Non-pigmented ciliary epithelial cell (primary cell): ENCODE measurements at places on chromosomes 12 and 14.

DNA sequence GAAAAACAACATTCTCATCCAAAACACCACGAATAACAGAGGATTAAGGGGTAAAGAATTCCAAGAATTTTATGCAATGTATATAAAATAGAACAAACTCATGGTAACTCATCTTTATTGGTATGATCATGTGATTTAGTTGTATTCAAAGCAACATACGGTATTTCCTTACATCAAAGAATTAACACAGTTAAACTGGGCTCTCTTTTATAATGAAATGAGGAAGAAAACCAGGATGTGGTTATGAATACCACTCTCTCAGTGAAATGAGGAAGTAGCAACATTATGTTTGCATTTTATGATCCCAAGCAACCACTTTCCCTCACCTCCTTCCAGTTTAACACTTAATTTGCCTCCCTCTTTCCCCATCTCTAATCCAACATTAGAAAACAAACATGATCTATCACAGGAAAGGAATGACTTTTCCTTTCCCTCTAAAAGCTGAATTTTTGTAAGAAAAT lies 22.9 kb downstream of the SPTLC2 start:
- no peak for DNase-seq

GRCh38 chr12:5479761-5480160 lies 47.9 kb downstream of the NTF3 start:
- DNase-seq, result no peak

- DNase-seq, result no peak
Measured at GRCh38 chr14:29999013-29999539, 71.4 kb upstream of the PRKD1 start.

GRCh38 chr14:26528415-26529182 lies 69.2 kb downstream of the NOVA1 start:
- DNase-seq, result no peak

DNA sequence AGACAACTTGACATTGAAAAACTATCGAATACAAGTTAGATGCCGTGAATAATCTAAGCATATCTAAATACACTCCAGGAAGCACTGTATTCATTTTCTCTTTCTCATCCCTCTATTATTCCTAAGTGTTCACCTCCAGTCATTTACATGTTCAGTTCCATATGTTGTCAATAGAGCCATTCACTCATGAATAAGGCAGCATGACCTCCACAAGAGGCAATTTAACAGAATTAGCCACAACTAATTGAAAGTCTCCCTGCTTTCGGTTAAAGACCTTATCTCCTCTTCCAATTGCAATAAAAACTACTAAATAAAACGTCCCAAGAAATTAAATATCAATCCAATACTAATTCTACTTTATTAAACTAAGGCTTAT lies 1.8 kb downstream of the LRIG3 start:
- DNase-seq, result no peak

- DNase-seq, result no peak
Measured at GRCh38 chr12:67202011-67202677, 67.0 kb upstream of the CAND1 start.

DNA sequence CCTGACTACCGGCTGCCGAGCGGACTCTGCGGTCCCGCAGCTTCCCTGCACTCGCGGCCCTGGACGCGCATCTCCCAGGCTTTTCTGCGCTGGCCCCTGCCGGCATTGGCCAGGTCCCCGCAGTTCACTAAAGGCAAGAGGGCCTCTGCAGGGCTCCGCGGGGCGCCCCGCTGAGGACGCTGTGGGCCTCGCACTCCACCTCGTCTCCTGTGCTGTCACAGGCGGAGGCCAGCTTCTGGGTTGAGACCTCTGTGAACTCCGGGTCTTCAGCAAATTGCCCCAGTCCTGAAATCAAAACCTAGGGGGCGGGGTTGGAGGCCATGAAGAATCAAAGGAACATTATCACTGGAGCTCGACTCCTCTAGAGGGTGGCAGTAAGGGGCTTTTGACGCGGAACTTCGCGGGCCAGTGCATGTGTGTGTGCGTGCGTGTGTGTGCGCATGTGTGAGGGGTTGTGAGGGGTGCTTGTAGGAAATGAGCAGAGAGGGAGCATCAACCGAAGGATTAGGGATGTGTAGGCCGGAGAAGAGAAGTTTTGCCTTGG lies 68.5 kb upstream of the CAPRIN2 start:
- peak; percentile 6 for DNase-seq

DNA sequence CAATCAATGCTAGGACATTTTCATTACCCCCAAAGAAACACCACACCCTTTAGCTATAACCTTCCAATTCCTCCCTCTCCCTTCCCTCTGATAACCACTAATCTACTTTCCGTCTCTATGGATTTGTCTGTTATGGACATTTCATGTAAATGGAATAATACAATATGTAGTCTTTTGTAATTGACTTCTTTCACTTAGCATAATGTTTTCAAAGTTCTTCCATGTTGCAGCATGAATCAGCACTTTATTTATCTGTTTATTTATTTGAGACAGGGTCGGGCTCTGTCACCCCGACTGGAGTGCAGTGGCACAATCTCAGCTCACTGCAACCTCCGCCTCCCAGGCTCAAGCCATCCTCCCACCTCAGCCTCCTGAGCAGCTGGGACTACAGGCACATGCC lies 1.2 kb upstream of the RBM19 start:
- DNase-seq, result no peak

- no peak for DNase-seq
Measured at GRCh38 chr12:94900496-94900895, 103.0 kb downstream of the NDUFA12 start.

- no peak for DNase-seq
Measured at GRCh38 chr14:56149995-56150394, 31.8 kb downstream of the PELI2 start.

GRCh38 chr12:16352481-16352880 lies 5.0 kb downstream of the MGST1 start:
- DNase-seq, result peak; percentile 59

DNA sequence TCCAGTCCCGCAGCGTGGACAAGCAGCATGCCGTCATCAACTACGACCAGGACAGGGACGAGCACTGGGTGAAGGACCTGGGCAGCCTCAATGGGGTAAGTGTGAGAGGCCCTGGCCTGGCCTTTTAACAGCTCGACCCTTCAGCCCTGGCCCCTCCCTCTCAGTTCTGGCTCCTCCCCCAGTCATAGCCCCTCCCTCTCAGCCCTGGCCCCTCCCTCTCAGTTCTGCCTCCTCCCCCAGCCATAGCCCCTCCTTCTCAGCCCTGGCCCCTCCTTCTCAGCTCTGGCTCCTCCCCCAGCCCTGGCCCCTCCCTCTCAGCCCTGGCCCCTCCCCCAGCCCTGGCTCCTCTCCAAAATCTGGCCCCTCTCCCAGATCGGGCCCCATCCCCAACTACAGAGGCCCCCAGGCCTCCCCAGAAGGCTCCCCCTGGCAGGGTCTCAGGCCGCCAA lies 11.2 kb downstream of the CEP170B start:
- no peak for DNase-seq

- DNase-seq, result no peak
Measured at GRCh38 chr12:66409195-66409871, 107.0 kb downstream of the HELB start.

DNA sequence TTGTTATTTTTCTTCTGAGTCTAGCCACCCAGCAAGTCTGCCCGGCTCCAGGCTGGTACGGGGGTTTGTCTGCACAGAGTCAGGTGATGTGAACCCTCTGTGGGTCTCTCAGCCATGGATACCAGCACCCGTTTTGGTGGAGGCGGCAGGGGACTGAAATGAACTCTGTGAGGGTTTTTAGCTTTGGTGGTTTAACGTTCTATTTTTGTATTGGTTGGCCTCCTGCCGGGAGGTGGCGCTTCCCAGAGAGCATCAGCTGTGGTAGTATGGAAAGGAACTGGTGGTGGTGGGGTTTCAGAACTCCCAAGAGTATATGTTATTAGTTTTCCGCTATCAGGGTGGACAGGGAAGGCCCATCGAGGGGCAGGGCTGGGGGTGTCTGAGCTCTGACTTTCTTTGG lies 5.3 kb upstream of the SERPINA4 start:
- no peak for DNase-seq

DNA sequence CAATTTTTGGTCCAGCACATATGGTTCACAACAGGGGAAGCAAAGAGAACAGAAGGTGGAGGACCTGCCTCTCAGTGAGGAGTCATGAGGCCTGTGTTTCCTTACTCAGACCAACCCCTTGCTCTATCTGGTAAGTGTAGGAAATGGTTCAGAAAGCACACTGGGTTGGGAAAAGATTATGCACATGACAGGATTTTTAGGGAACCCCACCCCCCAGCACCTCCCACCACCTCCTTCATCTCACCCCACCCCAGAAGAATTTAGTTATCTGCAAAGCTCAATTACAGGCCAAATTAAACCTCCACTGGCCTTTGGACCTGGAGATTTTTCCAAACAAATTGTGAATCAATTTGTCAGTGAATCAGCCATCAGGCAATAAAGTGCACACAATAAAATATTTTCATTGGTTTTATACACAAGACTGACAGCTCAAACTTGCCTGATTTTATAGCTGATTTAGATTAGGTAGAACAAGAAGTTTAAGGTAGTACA lies 132.8 kb downstream of the DACT1 start:
- no peak for DNase-seq

- DNase-seq, result no peak
Measured at GRCh38 chr14:101918065-101918989, 46.0 kb upstream of the DYNC1H1 start.

DNA sequence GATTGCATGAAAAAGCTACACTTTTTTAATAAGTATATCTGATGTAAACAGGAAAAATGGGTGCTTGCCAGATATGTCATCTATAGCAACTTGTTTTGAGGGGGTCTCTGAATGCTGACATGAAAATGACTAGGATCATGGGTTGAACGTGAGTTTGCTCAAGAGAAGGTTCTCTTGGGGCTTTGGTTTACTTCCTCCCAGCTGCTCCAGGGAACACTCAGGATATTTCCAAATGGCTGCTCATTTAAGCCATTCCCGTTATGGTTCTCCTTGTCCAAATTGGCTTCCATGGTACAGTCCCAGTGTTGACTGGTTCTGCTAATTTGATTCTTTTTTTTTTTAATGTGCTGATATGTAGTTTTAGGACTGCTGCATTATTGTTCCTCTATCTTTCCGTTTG lies 118.3 kb downstream of the ETV6 start:
- DNase-seq, result no peak
